Amygdala (tissue), 56 donors: ENCODE measurements at places on chromosomes 1 and 21.

- no peak for DNase-seq
These were observed 111.4 kb upstream of the BMP8A start for GRCh38 chr1:39380036-39380435.

GRCh38 chr1:48030696-48031365 is 33.6 kb upstream of the TRABD2B start:
- DNase-seq: no peak

DNA sequence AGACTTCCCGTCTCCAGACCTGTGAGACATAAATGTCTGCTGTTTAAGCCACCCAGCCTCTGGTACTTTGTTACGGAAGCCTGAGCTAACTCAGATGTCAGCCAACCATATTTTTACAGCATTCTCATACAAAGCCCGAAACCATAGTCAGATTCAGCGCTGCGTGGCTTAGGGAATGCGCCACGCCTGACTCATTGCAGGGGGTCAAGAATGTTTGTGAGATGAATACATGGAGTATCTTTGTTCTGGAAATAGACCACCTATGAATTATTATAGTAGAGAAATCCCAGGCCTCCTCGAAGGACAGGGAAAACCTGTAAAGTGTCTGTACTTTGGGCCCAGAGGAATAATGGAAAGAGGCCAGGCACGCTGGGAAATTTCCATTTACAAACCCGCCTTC is 434.8 kb downstream of the CAMTA1 start:
- no peak for DNase-seq

- DNase-seq: no peak
These were observed 21.8 kb downstream of the HIPK1 start for GRCh38 chr1:113950908-113951307.

DNA sequence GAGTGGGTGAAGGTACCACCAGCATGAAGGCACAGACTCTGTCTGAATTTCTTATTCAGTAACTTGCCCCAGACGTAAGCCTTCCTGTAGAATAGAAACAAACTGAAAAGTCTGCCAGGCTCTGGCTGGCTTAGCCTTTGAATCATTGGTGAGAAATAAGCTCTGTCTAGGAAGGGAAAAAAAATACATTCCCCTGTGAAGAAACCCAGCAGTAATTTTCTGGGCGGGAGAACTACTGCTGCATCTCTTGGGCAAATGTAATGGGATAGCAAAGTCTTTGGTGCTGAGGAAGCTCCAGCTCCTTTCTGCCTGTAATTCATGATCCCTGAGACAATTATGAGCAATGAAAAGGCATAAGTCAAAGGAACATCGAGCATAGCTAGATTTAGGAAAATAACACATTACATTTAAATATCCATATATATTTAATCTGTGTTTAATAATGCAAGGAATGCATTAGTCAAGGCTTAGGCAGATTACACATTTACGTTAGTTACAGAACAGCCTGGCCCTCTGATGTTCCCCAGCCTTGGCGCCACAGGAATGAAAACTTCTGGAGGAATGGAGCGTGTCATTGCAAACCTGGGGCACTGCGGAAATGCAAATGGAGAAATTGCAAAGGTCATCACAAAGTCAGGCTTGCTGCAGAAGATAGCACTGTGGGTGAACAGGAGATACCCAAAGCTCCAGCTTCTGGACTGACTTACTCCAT is 216.3 kb upstream of the CAMK1G start:
- no peak for DNase-seq

DNA sequence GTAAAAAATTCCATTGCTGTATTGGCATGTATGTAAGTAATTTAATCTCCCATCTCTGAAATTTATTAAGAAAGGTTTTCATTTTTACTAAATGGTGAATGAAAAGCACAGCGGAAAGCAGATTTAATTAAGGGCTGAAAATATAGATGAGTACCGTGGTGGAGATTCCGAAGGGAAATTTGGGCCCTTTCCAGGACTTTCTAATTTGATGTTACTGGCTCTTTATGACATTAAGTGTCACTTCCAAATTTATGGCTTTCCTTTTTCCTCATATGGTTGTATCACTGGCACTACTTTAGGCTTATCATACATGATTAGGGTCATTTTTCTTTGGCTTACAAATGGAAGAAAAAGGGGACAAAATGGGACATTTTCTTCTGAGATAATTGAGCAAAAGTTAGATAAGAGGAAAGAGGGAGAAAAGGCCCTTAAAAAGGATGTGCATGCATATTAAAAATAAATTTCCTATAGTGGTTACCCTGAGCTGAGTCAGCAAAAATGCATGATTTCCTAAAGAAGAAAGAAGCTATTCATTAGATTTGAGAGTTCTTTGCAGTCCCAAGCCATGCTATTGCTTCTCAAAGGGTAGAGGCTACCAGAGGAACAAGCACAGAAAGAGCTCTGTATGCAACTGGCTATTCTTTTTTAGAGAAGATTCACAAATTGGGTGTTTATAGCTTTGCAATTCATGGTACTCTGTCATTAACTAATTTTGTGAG is 74.9 kb upstream of the CNIH3 start:
- DNase-seq: no peak

- no peak for DNase-seq
These were observed 29.7 kb downstream of the PER3 start for GRCh38 chr1:7813677-7814373.

- DNase-seq: no peak
These were observed 87.7 kb upstream of the C1orf174 start for GRCh38 chr1:3987669-3988235.

GRCh38 chr1:116668277-116668676 is 744 bp upstream of the IGSF3 start:
- no peak for DNase-seq

DNA sequence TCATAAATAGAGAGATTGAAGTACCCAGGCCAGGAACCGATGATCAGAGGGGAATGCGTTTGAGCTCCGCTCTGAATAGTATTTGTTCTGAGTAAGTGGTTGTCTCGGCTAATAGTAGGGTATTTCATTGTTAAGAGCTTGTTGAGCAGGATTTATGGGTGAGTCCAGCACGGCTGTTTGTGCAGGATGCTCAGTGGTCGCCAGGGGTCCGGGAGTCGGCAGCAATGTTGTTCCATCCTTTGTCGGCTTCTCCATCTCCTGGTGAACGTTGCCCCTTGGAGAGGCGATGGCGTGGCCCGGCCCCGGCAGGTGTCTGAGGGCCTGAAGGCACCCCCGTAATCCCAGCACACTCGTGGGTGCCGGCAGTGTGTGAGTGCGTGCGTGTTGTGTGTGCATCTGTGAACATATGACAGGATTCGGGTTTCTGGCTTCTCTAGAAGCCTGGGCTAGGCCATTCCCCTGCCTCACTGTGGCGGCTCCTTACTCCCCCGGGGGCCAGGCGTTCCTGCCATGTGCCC is 160.8 kb upstream of the ARHGEF16 start:
- no peak for DNase-seq

- no peak for DNase-seq
These were observed 55.5 kb upstream of the RGS5 start for GRCh38 chr1:163258181-163258580.

GRCh38 chr1:171247501-171247900 is 793 bp upstream of the FMO1 start:
- no peak for DNase-seq

GRCh38 chr1:234699795-234700665 is 90.1 kb upstream of the IRF2BP2 start:
- DNase-seq: no peak

DNA sequence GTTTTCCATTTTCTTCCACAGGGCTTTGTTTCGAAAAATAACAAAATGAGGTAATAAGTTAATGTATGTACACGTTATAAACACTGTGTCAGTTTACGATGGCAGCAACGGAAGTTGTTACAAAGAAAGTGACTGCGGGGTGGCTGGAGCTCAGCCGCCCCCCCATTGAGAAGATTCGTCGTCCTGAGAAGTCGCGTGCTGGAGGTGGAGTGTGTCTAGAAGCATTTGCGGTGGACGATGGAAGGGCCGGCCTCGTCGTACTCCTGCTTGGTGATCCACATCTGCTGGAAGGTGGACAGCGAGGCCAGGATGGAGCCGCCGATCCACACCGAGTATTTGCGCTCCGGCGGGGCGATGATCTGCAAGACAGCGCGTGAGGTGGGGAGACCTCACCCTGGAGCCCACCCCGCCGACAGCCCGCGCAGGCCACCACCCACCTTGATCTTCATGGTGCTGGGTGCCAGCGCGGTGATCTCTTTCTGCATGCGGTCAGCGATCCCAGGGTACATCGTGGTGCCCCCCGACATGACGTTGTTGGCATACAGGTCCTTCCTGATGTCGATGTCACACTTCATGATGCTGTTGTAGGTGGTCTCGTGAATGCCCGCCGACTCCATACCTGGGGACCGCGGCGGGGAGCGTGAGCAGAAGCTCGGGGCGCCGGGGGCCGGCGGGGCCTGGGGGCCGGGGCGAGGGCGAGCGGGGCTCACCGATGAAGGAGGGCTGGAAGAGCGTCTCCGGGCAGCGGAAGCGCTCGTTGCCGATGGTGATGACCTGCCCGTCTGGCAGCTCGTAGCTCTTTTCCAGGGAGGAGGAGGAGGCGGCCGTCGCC is 2.4 kb downstream of the ACTA1 start:
- DNase-seq: no peak

GRCh38 chr1:34842952-34843371 is 16.6 kb downstream of the SMIM12 start:
- DNase-seq: no peak

DNA sequence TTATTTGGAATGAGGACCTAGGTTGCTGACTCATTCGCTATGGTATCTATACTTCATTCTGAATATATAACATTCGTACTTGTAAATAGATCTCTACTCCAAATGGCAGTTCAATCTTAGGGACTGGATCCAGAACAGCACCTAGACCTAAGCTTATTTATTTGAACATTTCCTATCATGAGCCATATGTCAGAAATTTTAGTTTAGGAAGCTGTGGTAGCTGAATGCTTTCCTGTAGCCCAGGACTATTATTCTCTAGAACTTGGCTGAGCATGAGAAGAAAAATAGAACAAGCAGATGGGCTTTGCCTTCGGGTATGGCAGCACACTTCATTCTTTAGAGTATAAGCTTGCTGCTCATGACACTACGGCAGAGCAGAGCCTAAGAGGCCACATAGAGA is 1114.4 kb upstream of the B3GALT2 start:
- no peak for DNase-seq
